ENCODE measurements at places on chromosomes 2 and 18.

GRCh38 chr2:70964596-70965386 is 13.6 kb upstream of the ANKRD53 start:
- DNase-seq, result peak; percentile 65

- DNase-seq, result no peak
Observed at GRCh38 chr18:58051765-58052460, 7.9 kb downstream of the NEDD4L start.

GRCh38 chr2:222483513-222484039 is 59.2 kb downstream of the SGPP2 start:
- no peak for DNase-seq

GRCh38 chr2:74488643-74489481 is 6.0 kb downstream of the TTC31 start:
- no peak for DNase-seq

- DNase-seq, result no peak
Observed at GRCh38 chr18:73597832-73598615, 549.6 kb downstream of the FBXO15 start.

GRCh38 chr2:39704540-39704939 is 38.8 kb downstream of the TMEM178A start:
- DNase-seq, result no peak

DNA sequence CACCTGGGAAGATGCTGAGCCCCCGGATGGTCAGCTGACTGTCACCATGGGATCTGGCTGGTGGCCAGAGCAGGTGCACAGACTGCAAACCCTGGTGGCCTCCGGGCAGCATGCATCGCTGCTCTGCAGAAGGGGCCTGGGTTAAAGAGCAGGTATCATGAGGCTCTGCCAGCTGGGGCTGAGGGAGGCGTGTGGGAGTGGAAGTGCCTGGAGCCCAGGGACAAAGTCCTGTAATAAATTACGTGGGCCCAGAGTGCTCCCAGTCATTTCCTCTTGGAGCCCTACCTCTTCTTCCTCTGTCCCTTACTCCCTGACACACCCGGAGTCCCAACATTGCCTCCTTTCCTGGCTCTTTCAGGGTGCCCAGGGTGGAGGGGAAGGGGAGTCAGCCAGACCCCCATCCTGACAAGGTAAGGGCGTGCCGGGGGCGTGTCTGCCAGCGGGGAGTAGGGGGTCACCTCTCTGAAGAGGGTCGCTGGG is at the start of gene MYO7B:
TSS of gene MYO7B (plus strand) at position 262 of the 480 bp plus-strand sequence. CDS start 24,040 bp downstream, outside the sequence.
- no peak for DNase-seq

- DNase-seq, result no peak
Observed at GRCh38 chr2:171391532-171391931, 42.3 kb downstream of the METTL8 start.

DNA sequence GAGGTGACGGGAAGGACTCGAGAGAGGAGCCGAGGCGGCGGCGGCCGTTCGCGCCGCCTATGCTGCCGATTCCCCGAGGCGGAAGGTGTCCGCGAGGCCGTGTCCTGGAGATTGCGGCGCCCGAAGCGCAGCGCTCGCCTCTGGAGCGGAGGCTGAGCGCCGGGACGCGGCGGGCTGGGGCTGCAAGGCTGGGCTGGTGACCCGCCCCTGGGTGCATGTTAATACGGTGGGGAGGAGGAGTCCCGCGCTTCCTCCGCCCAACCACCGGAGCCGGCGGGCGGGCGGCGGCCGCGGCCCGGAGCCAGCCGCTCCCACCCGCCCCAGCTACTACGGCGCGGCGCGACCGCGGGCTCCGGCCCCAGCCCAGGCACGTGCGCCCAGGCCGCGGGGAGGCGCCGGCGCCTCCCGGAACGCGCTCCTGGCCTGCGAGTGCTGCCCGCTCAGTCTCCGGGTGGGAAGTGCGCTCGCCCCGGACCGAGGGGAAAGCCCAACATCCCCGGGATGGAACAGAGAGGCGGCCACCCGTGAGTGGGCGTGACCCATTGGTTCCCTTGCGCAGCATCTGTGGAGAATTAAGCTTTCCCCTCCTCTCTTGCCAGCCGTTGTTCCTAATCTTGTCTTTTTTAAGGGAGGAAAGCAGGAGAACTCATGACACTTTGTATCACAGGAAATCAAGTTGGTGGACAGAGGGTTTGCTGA is at the start of gene DLGAP1:
TSS of gene DLGAP1 (minus strand) at position 195 of the 699 bp plus-strand sequence.
- DNase-seq, result no peak

- no peak for DNase-seq
Observed at GRCh38 chr2:24745825-24746224, 47.4 kb downstream of the PTRHD1 start.

DNA sequence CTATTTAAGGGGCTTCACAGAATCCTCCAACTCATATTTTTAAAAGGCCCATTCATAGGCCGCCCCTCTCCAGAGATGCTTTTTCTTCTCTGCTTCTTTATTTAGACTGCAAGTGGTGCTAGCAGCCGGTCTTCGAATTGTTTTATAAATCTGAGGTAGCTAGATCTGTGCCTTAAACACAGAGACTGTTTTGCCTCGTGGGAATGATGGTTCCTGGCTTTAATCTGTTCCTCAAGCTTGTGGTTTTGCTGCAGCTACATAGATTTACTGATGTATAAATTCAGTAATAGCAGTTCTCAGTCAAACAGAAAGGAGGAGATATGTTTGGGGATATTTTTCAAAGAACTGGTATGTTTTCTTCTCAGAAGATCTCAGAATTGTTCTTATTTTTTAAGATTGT is 45.3 kb downstream of the TNFRSF11A start:
- no peak for DNase-seq

DNA sequence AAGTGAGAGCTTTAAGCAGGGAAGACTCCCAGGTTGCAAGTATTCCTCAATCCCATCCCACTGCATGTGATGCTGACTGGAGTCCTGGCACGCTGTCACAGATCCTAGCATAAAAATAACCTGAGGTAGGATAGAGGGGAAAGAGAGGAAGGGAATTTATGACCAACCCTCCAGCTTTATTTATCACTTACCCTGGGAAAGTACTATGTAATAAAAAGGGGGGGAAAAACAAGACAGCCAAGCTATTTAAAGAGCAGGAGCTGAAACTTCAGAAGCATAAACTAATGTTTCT is 122.2 kb downstream of the SLC8A1 start:
- DNase-seq, result no peak

GRCh38 chr2:1497122-1497611 is 83.9 kb downstream of the TPO start:
- no peak for DNase-seq

GRCh38 chr2:176780348-176780747 is 432.2 kb upstream of the HNRNPA3 start:
- no peak for DNase-seq

DNA sequence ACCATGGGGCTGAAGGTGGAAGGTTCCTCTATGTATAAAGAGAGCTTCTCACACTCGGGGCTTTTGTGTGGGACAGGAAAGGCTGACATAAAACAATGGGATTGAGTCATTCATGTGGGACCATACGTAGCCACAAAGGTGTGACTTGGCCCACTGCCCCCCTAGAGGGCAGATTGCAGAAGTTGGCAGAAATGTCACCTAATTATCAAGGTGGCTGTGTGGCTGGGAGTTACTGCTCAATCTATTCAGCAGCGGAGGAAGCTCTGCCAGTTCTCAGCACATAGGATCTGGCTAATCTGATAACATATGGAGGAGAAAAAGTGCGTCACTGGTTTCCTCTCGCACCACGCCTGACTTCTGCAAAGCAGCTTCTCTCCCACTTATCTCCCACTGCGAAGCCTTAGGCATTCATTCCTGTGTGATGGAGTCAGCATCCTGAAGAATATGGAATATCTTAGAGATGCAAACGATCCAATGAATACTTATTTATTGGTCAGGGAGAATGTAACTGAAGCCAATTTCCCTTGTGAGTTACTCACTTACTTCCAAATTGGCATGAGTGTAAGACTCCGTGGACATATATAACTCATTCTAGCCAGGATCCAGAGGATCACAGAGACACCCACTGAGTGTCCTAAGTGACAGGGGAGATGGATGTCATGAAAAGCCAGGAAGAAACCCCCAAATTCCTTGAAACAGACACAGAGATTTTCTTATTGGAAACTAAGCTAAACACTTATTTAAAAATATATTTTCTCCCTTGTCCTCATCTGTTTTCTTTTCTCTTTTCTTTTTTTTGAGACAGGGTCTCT is 344.8 kb downstream of the TGIF1 start:
- no peak for DNase-seq

DNA sequence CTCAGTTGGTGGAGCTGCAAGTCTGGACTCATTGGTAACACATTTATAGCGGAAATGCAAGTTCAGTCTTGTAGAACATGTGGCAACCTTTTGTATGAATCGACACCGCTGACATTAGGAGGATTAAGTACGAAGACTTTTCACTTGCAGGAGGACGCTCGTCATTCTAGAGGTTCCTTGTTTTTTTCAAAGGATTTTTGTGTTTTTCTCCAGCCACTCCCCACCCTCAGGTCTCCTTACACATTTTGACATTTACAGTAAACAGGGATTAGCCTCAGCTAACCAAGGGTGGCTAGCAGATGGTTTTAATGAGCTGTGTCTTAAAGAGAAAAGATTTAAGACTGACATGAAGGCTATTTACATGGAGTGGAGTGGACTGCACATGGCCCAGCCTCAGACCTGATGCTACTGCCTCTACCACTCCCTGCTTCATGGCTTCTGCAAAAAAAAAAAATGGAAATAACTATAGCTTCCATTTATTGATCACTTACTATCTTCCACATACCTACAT is 173.8 kb downstream of the TRIB2 start:
- no peak for DNase-seq

DNA sequence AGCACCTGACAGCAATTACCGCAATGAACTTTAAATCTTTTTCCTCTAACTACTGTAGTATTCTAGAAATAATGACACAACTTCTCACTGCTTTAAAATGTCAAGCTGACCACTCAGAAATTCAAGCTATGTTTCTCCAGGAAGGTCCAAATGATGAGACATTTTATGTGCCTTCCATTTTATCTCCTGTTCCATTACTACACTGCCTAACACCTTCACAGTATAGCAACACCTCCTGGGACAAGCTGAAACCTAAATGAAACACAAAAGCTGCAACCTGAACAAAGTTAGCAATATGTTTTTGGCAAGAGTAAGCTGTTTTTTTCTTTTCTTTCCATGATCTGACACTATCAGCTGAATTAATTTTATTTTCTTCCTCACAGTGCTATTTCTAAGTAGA is 81.9 kb downstream of the IKZF2 start:
- DNase-seq, result no peak

GRCh38 chr2:6926071-6926732 is 9.0 kb downstream of the RNF144A start:
- no peak for DNase-seq

DNA sequence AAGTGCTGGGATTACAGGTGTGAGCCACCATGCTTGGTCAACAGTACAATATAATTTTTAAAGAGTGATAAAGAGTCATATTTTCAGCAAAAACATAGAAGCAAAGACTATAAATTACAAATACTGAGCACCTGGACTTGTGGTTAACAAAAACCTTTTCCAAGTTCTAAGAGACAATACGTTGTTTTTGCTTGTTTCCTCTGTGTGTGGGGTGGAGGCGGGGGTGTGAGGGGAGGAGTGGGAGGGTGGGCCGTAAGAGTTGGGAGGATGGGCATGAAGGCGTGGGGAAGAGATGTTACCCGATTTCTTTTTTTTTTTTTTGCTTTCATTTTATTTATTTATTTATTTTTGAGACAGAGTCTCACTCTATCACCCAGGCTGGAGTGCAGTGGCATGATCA is 78.0 kb upstream of the WIPF1 start:
- no peak for DNase-seq

DNA sequence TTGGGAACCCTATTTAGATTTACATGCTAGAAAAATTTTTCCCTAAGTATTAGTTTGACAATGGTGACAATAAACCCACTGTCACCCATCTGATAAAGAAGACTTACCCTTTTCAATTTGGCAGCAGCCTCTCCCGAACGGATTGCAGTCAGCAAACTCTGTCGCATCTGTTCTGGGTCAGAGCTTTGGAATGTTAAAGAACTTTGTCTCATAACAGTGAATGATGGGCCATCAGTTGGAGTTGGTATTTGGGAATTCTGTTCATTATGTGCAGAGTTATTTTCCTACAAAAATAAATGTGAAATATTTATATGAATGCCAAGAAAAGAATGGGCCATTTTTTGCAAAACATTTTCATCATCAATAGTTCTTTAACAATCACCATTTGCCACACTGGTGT is 70.8 kb upstream of the GRB14 start:
- DNase-seq, result no peak

DNA sequence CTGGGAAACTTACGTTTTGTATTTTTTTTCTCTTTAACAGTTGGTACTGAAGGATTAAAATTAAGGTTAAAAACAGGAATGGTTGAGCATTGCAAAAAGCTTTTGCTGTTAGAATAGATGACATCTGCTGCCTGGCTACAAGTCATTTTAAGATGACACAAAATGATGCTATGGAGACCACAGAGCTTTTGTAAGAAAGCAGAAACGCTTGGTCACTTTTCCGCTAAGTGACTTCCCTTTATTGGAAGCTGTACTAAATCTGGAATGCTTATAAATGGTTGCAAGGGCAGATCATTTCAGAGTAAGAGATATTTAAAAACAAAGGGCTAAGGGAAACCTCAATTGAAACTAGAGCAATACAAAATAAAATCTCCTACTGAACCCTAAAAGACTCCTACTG is 544.0 kb downstream of the STK39 start:
- no peak for DNase-seq

DNA sequence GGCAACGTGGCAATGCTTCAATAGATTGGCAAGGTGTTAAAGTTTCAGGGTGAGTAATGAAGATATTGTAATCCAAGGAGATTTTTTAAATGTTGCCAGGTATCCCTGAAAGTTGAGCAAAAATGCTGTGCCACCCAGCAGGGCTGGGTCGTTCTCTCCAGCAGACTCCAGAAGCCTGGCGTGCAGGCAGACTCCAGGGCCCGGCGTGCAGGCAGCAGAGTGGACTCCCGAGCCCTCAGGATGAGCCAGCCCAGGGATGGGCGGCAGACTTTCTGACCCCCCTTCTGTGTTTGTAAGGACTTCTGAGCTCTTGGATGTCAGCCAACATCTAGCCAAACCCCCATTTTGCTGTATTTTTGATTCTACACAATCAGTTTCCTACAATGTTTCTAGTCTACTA is 289.1 kb downstream of the ZNF516 start:
- DNase-seq, result no peak

- no peak for DNase-seq
Observed at GRCh38 chr2:97880334-97880733, 115.4 kb downstream of the TMEM131 start.

DNA sequence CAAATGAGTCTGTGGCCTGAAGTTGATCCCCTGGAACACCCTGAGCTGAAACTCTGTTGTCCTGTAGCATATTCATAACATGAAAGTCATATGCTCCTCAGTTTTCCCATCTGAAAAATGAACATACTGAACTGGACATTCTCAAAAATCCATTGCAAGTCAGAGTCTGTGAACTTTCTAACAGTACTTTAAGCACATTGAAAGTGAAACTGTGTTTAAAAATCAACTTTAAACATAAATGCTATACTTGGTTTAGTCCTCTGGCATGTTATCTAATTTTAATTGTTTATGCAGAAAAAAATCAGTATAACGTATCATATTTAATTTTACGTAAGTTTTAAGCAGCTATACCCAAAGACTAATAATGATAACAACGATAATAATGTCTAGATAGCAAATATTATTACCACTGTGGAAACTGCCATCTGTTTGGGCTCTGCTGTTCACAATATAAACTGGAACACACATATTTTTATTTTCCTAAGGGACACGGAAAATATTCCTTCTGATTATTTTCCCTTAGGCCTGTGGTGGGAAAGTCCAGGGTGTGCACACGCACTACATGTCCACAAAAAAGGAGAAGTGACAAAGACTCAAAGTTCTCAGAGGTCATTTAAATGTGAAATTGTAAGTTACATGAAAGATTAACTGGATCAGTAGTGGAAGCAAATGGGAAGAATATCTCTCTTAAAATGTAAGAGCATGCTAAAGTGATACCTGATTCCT is 56.1 kb upstream of the TTN start:
- no peak for DNase-seq
